ENCODE measurements at places on chromosomes 7 and 10.

GRCh38 chr10:18254086-18254485 lies 113.9 kb downstream of the CACNB2 start:
- no peak for DNase-seq

DNA sequence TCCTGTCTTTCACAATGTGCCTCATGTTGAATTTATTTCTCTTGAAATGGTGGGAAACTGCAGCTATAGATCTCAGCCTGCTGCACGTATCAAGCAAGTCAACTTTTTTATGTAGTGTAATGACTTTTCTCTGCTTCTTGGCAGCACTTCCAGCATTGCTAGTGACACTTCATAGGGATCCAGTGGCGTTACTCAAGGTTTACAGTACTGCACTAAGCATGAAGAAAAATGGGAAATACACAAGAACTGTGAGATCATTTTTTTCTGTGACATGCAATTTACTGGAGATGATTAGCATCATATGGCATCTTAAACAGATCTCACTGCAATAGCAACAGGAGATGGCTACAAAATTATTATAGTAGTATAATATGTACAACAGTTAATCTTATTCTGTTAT lies 90.9 kb downstream of the POLR1F start:
- DNase-seq, result no peak

DNA sequence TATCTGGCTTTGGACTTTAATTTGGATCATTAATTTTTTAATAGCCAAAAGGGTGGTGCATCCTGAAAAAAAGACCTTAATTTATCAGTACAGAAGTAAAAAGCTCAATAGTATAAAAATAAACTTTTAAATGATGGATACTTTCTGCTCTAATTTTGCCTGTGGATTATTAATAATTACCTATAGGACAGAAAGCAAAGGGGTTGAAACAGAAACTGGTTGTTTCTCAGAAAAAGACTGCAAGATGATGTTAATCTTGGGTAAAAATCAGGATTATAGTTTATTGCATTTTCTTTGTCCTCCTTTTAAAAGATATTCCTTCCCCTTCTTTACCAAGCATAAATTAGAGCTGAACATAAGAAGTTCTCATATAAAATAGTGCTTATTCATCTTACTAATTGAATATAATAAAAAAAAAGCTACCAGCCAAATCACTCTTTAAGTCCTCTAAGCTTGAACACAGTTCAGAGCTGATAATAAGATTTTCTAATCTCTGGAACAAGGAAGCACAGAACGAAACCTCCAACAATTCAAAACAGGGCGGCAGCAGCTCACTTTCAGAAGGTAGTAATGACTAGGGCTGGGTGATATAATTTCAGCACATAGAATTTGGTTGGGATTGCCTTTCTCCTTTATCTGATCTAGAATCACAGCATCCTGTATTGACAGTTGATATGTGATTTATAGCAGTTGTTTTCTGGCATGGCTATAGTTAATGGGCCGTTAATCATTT lies 8.1 kb upstream of the GPR85 start:
- DNase-seq, result no peak

DNA sequence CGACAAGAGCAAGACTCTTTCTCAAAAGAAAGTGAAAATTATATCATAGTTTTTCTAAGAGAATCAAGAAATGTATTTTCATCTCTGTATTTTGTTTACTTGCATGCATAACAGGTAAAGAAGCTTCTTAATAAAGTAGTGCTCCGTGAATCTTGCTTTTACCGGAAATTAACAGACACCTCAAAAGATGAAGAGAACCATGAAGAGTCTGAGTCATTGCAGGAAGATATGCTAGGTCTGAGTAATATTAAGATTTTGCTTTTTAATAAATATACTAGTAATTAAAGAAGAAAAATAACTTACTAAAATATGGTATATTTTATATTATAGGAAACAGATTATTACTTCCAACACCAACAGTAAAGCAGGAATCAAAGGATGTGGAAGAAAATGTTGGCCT lies 39.5 kb upstream of the STOX1 start:
- DNase-seq, result no peak

- DNase-seq, result peak; percentile 15
These were observed 150.7 kb downstream of the BTAF1 start for GRCh38 chr10:92074126-92074887.

DNA sequence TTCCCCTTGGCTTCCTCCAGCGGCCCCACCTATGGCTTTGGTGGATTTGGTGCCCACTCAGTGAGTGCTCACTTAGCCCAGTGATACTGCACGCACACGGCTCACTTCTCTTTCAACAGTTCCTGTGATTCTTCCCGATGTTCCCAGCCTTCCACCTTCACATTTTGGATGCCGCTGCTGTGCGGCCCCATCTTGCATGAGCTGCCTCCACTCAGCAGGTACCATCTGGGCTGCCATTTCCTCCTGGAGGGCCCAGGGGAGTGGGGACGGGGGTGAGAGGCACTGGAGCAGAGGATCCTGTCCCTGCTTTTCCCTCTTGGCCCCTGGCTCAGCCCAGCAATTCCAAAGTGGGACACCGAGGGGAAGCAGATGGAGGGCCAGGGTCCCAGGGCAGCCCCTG lies 323.3 kb upstream of the ZNF32 start:
- no peak for DNase-seq

DNA sequence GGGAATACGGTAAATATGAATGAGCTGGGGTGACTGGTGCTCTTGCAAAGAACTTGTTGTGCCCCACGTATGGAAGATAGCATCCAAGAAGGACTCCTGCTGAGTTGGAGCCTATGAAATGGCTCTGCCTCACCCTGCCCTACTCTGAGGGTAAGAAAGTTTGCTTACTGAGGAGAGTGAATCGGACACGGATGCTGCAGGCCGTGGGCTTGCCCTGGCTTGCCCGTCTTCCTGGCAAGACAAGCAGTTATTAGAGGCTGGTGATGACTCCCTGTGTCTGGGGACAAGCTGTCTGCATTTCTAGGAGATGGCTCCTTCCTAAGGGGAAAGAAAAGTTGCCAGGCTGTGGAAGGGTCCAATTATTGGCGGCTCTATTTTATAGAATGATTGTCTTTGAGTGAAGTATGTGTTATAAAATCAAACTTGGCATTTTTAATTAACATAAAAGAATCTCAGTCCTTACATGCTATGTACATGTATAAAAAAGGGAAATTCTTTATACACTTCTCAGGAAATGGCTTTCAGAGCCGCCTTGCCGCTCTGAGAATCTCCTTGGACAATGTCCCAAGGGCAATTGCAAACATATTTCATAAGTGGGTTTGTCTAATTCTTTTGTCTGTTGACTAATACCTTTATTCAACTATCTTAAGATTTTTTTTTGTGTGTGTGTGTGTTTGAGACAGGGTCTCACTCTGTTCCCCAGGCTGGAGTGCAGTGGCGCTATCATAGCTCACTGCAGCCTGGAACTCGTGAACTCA lies 64.6 kb downstream of the CYP26A1 start:
- no peak for DNase-seq

DNA sequence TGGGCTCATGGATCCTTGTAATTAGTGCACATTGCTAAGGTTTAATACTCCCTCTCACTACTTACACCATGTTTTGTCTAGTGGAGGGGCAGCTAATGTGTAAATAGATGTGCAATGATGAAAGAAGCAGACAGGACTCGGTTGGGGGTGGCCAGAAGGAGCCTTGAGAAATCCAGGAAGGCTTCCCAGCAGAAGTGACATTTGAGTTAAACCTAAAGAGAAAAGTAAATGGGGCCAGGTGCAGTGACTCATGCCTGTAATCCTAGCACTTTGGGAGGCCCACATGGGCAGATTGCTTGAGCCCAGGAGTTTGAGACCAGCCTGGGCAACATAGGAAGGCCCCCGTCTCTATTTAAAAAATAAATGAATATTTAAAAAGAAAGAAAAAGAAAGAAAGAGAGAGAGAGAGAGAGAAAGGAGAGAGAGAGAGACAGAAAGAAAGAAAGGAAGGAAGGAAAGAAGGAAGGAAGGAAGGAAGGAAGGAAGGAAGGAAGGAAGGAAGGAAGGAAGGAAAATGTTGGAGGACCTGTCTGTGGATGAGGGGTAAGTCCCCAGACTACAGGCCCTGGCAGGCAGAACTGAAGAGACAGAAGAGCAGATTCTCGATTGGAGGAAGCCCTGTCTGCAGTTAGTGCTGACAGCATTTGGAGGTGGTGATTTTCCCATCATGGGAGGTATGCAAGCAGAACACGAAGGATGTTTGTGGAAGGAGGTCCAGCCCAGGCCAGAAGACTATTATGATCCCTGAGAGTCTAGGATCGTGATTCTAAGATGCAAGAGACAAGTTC lies 3.6 kb downstream of the ELN start:
- DNase-seq, result no peak

DNA sequence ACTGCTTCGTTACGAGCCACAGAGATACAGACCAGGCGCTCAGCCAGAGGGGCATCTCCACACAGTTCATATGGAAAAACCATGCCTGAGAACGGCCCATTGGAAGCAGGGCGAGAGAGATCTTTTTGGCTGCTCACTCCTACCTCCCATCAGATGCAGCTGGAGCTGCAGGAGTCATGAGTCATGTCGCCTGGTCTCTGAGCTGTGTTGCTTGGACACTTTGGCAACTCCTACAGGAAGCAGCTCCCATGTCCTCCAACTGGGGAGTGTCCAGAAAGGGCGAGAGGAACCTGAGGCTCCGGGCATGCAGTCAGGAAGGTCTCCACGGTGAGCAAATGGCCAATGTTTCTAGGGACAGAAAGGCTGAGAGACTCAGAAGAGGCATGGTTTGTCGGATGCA lies 24.9 kb downstream of the INSIG1 start:
- DNase-seq, result no peak

DNA sequence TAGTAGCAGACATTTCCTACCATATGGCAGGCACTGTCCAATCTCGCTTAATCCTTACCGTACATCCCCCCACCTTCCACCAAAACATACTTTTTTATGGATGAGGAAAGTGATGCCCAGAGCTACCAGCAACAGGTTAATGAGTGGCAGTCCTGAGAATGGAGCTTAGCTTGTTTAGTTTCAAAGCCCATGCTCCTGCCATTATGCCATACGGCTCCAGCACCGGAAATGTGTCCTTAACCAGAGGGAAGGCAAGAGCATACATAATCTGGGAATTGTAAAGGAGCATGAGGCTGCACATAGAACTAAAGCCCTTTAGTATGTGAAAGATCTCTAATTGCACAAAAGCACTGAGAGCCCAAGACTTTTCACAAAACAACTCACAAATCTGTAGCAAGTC lies 155.9 kb upstream of the PHYHIPL start:
- no peak for DNase-seq

- no peak for DNase-seq
These were observed 74.4 kb upstream of the RSU1 start for GRCh38 chr10:16891375-16892313.

- DNase-seq, result no peak
These were observed 89.5 kb downstream of the KCNMA1 start for GRCh38 chr10:77548157-77548556.

DNA sequence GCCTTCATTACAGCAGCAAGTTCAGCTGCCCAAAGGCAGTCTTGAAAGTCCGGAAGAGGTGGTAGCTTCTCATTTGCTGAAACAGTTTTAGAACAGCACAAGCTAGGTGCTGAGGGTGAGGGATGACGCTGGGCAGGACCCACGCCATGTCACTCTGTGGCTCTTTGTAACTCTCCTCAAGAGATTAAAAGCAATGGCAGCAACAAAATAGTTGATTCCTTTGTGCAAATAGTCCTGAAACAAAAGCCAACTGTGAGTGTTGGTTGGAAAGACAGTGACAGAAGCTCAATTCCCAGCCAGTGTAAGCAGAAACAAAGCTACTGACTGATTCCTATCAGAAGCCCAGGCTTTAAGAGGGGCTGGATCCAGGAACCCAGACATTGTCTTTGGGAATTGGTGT lies 47.6 kb upstream of the AQP1 start:
- DNase-seq, result no peak

DNA sequence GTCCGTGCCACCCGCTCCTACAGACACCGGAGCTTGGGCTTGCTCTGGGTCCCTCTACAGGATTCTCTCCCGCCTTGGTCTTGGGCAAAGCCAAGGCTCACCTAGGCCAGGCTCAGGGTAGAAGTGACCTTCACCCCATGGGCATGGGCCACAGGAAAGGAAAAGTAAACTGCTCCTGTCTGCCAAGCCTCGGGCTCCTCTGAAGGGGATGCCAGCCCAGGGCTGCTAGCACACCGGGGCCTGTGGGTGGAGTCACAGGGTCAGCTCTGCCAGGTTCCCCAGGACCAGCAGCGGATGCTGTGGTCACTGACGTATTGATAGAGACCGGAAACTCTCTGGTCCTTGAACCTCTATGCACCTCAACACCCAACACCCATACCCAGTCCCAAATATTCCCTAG lies 222.7 kb upstream of the MGMT start:
- peak; percentile 4 for DNase-seq

DNA sequence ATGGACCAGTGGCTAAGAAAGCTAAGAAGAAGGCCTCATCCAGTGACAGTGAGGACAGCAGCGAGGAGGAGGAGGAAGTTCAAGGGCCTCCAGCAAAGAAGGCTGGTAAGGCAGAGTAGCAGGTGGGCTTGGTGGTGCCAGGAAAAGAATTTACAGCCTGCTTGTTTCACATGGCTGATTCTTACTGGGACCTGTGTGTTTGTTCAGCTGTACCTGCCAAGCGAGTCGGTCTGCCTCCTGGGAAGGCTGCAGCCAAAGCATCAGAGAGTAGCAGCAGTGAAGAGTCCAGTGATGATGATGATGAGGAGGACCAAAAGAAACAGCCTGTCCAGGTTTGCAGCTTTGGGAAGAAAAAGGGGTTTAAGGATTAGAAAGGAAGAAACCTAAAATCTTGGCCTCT lies 5.0 kb downstream of the NOLC1 start:
- DNase-seq, result no peak

- no peak for DNase-seq
These were observed 91.4 kb downstream of the SRPK2 start for GRCh38 chr7:105297309-105297708.

DNA sequence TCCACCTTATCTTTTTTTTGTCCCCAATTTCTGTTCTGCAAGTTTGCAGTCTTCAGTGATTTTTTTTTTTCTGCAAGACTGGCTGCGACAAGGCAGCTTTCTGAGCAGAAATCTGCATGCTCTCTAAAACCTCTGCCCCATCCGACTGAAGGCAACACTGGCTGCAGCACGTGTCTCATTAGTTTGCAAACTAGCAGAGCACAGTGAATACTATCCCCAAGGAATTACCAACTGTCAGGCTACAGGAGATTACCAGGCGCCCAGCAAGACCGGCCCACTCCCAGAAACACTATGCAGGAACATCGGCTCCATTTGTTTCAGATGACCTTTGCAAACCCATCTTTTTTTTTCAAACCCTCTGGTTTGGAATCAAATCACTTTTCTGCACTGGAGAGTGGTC lies 538.8 kb downstream of the SORCS1 start:
- DNase-seq, result no peak

DNA sequence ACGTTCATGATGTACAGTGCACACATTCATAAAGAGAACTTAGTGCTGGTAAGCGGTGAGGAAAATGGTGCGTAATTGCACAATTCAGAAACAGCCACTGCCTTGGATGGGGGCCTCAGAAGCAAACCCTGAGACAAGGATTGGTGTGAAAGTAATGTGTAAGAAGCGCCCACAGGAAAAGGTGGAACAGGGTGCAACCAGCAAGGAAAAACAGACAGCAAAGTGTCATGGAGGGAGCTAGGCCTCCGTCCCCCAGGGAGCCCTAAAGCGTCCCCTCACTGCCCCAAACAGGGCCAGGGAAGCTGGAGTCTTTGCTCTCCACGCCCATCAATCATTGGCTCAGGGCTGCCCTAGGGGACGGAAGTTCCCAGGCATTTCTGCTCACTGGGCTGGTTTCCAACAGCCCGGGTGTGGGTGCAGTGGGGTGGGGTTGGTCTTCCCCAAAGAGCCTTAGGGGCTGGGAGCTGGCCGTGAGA lies 9.6 kb upstream of the C10orf105 start:
- DNase-seq, result peak; percentile 86
